Activated naive CD8-positive, alpha-beta T cell treated with anti-CD3 and anti-CD28 coated beads, Interleukin-2, amount 10 ng/mL, durations not matched to agents 7 days and 5 days (primary cell): ENCODE measurements at places on chromosomes 7 and 10. TPM values are rescaled to one million over a fixed set of nuclear protein-coding genes. Genes with fewer than 3 reads are reported as not detected.

Gene OR2A12
- total RNA-seq, result not detected

Gene WDR37
- total RNA-seq, result 30.4 TPM

Gene TET1
- total RNA-seq, result 4.1 TPM

Gene PAPOLB
- not detected for total RNA-seq

Gene DPY19L1
- 14.0 TPM for total RNA-seq

DNA sequence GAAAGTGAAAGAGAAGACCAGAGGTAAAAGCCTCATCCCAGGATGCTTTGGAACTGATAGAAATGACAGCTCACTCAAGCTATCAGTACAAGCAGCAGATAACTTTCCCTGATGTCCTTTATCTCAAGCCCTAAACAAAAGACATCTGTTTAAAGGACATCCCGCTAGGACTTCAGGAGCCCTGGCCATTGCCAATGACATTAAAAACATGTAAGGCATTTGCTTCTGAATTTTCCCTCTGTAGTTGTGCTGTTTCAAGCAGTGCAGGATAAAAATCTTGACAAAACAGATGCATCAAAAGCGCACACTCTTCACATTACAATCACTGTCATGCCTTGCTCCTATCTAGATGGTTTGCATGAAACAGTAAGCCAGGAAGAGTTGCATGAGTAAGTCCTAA is 159.8 kb downstream of the AOAH start:
- no peak overlapping the region for H3K4me3 ChIP-seq
- no peak overlapping the region for H3K27ac ChIP-seq
- H3K27me3 ChIP-seq, result no peaks in the 10 kb centered on the region
- peaks cover 6% of the 10 kb centered on the region for H3K4me1 ChIP-seq

DNA sequence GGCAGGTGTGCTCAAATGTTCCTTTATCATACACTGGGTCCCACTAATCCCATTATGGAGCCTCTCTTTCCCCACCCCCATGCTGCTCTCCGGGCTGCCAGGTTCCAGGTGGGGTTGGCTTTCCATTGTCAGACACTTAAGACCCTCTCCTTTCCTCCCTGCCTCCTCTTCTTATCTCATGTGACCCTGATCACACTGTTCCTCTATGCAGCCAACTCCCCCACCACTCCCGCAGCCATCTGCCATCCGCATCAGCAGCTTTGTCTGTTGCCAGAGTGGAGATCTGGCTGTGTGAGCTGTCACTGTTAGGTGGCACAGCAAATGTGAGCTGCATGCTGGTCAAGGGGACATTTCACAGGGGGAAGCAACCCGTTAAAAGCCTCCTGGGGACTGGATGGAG is 391.4 kb downstream of the TNS3 start:
- H3K27me3 ChIP-seq, result no peaks in the 10 kb centered on the region
- H3K36me3 ChIP-seq, result no peaks in the 10 kb centered on the region
- no peak overlapping the region for H3K4me3 ChIP-seq
- no peaks in the 10 kb centered on the region for H3K4me1 ChIP-seq
- DNase-seq, result no peak
- H3K27ac ChIP-seq, result no peak overlapping the region

Gene GNG11
- not detected for total RNA-seq

DNA sequence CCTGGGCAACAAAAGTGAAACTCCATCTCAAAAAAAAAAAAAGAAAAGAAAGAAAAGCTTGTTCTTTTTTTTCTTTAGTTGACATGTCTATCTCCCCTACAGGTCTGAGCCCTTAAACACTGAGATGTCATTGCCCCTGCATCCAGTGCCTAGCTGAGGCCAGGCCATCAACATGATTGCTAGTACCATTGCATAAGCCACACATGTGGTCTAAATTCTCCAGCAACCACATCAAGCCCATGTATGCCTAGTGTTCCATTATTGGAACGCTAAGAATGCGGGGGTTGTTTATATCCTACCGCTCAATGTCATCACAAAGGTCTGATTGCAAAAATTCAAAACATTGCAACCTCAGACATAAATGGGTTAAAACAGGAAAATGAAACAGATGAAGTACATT is 62.7 kb downstream of the NPTX2 start:
- no peak for DNase-seq
- H3K27me3 ChIP-seq, result peaks cover 2% of the 10 kb centered on the region
- peaks cover 1% of the 10 kb centered on the region for H3K4me1 ChIP-seq
- no peaks in the 10 kb centered on the region for H3K36me3 ChIP-seq
- H3K27ac ChIP-seq, result no peak overlapping the region

Gene MEOX2
- total RNA-seq, result not detected

DNA sequence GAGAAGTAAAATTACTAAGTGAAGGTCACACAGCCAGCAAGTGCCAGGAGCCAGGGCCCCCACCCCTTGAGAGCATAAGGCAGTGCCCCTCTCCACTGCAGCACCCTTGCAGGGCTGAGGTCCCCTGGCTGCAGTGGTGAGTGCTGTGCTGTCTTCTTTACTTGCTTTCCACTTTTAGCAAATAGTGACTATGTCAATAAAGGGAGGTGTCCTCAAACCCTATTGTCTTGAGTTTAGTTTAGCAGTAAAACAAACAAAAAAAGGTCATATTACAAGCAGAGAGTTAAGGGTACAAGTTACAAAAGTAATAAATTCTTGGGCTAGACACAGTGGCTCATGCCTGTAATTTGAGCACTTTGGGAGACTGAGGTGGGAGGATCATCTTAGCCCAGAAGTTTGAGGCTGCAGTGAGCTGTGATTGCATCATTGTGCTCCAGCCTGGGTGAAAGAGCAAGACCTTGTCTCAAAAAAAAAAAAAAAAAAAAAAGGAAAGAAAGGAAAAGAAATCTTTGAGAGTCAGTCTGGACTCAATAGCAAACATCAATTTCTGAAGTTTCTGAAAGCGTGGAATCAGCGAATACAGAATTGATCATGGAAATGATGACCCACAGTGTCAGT is 39.0 kb upstream of the KIF5B start:
- no peak overlapping the region for H3K27ac ChIP-seq
- no peak for DNase-seq
- H3K36me3 ChIP-seq, result peaks cover 2% of the 10 kb centered on the region
- H3K27me3 ChIP-seq, result peaks cover 4% of the 10 kb centered on the region
- H3K4me1 ChIP-seq, result no peaks in the 10 kb centered on the region

- H3K4me3 ChIP-seq, result no peak overlapping the region
- DNase-seq, result no peak
- no peaks in the 10 kb centered on the region for H3K36me3 ChIP-seq
- H3K27ac ChIP-seq, result peak overlapping the region; percentile 9
- peaks cover 2% of the 10 kb centered on the region for H3K27me3 ChIP-seq
Measured at GRCh38 chr10:101189461-101190401, 39.5 kb downstream of the LBX1 start.

- no peaks in the 10 kb centered on the region for H3K36me3 ChIP-seq
- peaks cover 3% of the 10 kb centered on the region for H3K27me3 ChIP-seq
- no peaks in the 10 kb centered on the region for H3K4me1 ChIP-seq
- no peak overlapping the region for H3K27ac ChIP-seq
- no peak for DNase-seq
Measured at GRCh38 chr7:93515144-93515543, 59.4 kb downstream of the CALCR start.

DNA sequence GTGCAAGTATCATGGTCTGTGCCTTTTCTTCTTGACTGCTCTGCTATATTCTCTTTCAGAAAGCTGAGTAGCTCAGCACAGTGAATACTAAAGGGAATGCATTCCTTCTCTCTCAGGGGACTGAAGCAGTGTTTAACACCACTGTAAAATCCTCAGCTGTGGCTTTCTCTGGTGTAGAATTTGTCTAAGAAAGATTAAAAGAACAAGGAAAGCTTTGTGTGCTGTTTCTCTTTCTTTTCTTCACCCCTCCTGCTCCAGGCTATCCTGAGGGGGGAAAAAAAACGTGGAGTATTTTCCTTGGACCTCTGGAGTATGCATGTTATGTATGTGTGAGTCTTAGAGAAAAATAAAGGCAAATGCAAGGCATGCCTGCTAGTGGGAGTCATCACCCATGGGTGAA is 383.9 kb downstream of the AUTS2 start:
- DNase-seq, result no peak
- no peak overlapping the region for H3K27ac ChIP-seq
- no peaks in the 10 kb centered on the region for H3K4me1 ChIP-seq
- peaks cover 4% of the 10 kb centered on the region for H3K27me3 ChIP-seq
- H3K36me3 ChIP-seq, result no peaks in the 10 kb centered on the region

- H3K36me3 ChIP-seq, result no peaks in the 10 kb centered on the region
- no peak overlapping the region for H3K27ac ChIP-seq
- H3K27me3 ChIP-seq, result peaks cover 3% of the 10 kb centered on the region
- DNase-seq, result no peak
Measured at GRCh38 chr7:29892231-29892630, 85.9 kb downstream of the WIPF3 start.

GRCh38 chr7:15475808-15476530 is 85.8 kb downstream of the AGMO start:
- no peaks in the 10 kb centered on the region for H3K36me3 ChIP-seq
- H3K27me3 ChIP-seq, result no peaks in the 10 kb centered on the region
- no peak overlapping the region for H3K27ac ChIP-seq
- no peak for DNase-seq
- H3K4me3 ChIP-seq, result no peak overlapping the region

- peaks cover 4% of the 10 kb centered on the region for H3K27me3 ChIP-seq
- H3K4me1 ChIP-seq, result no peaks in the 10 kb centered on the region
- DNase-seq, result no peak
- H3K4me3 ChIP-seq, result no peak overlapping the region
- H3K36me3 ChIP-seq, result no peaks in the 10 kb centered on the region
- H3K27ac ChIP-seq, result no peak overlapping the region
Measured at GRCh38 chr10:125127986-125128385, 32.4 kb downstream of the CTBP2 start.
